Stimulated activated CD8-positive, alpha-beta memory T cell treated with anti-CD3 and anti-CD28 coated beads, Interleukin-4, amount 100 ng/mL, for 1 hour (primary cell): ENCODE measurements at places on chromosomes 12 and 14.

GRCh38 chr12:26402648-26403047 lies 207.3 kb downstream of the SSPN start:
- DNase-seq: no peak

- DNase-seq: no peak
Observed at GRCh38 chr14:80956102-80956501, 681 bp downstream of the TSHR start.

DNA sequence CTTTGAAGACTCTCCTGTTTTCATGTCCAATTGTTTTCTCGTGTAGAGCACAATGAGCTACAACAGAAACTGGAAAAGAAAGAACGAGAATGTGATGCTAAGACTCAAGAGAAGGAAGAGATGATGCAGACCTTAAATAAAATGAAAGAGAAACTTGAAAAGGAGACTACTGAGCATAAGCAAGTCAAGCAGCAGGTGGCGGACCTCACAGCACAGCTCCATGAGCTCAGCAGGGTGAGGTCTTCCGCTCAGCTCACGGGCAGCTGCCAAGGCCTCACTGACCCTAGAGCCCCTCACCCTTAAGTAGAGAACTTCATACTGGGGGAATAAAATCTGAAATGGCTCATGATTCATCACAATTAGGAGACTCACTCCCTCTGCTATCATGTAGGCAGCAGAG lies 134.7 kb downstream of the GPR135 start:
- no peak for DNase-seq

DNA sequence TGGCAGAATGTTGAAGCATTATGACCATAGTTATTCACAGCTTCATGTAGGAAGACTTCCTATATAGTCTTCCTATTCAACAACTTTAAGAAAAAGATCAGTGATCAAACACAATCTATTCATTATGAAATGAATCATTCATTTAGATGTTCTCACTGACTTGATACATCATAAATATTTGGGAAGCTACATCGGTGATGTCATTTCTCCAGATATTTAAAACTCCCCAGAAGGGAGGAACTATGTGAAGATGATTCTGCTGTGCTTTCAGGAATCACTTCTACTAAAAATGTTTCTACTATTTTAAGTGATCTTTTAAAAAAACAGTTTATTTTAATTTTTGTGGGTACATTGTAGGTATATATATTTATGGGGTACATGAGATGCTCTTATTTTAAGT lies 316.4 kb downstream of the BCAT1 start:
- no peak for DNase-seq

GRCh38 chr14:81331229-81332021 lies 68.7 kb downstream of the STON2 start:
- no peak for DNase-seq

- no peak for DNase-seq
Observed at GRCh38 chr12:26651566-26652188, 181.3 kb downstream of the ITPR2 start.

DNA sequence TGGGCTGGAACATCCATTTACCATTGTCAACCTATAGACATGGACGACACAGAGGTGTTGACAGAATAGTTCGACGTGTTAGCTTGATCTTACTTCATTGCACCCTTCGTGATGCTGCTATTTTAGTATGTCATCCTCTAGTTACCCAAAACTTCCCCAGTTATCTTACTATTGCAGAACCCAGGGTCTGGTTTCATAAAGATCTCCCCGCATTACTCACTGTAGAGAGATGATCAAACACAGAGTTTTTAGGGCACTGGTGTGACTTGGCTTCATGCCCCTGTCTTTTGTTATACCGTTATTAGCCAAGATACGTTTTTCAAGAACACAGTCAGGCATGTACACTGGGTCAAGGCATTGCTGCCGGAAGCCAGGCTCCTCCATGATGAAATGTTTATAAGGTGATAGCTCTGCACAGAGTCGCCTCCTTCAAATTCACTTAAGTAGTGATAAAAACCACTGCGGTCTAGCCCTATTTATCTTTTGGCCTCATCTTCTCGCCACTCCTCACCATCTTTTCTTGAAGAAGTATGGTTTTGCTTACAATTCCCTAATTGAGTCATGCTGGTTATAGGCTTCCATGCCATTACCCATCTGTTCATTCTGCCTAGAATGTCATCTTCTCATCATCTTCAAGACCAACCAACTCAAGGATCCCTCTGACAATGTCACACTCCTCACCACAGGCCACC lies 1127.9 kb downstream of the VRK1 start:
- no peak for DNase-seq

- DNase-seq: no peak
Observed at GRCh38 chr14:54593860-54594259, 26.9 kb downstream of the SAMD4A start.

- DNase-seq: no peak
Observed at GRCh38 chr14:85798856-85799255, 268.9 kb downstream of the FLRT2 start.

DNA sequence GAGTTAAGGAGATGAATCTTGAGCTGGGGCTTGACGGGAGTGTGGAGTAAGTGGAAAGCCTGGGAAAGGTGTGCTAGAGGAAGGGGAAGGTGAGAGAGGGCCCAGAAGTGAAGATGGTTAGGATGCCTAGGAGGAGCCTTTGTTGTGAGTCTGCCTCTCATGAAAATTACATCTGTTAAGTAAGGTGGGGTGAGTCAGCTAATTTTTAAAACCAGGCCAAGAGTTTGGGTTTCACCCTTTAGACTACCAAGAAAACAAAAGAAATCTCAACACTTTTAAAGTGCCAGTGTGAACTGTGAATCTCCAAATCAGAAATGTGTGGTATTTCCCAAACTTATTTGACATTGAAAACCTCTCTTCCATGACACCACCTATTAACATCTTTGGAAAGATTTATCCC lies 185.2 kb downstream of the CRADD start:
- DNase-seq: no peak

DNA sequence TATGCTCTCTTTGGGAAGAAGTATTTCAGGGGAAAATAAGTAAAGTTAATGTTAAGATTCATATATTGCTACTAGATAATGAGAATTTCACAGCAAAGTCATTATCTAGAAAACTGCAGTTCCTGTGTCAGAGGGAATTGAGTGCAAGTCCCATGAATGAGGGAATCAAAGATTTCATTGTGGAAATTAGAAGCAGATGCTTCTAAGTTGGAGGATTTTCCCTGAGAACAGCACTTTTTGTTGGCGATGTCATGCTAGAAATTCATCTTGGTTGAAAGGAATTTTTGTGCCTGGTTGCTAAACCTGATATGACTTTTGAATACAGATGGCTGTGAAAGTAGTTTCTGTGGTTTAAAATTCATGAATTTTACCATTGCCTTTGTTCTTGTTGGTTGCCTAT lies 25.6 kb downstream of the FRMD6 start:
- DNase-seq: no peak

GRCh38 chr12:50400104-50400637 lies 514 bp upstream of the LARP4 start:
- DNase-seq: no peak

DNA sequence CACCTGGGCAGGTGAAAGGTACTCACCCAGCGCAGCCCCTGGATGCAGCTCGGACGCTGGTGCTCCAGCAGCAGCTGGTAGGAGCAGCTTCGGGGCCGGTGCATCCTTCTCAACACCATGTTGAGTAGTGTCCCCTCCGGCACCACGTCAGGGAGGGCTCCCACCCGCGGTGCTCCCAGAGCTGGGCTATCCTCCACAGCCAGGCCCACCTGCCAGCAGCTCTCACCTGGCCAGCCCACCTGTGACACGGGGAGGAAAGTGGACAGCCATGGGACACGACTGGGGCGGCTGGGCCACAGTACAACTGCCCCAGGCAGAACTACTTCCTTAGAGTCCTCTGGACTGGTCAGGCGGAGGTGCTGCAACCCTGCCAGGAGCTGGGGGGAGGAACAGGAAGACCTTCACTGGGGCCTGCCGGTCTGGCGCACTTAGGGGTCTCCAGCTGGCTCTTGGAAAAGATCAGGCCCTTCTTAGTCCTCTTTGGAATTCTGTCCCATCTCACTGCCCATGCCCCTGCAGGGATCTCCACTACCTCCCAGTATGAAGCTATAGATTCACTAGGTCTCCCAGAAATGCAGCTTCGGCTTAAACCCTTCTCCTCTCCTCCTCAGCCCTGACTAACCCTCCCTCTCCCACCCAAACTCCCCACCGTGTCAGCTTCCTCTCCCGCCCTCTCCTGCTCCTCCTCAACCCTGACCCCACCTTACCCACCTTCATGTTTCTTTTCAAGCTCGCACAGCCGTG lies 668 bp downstream of the RAPGEF3 start:
- no peak for DNase-seq

DNA sequence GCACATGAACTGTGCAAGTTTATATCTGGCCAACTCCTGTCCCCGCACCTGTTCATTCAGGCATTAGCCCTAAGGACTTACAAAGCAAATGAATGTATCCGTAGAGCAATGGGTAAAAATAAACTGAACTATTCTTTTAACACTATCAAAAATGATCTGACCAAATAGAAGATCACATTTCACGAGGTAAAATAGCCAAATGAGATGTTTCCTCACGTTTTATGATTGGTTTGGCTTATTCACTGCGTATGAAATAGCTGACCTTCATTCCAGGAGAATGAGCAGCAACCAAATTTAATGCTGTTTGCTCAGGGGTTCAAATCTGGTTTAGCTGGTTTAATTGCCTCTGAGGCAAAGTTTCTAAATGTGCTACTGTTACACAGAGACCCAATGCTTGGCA lies 216.0 kb upstream of the EEA1 start:
- DNase-seq: no peak

DNA sequence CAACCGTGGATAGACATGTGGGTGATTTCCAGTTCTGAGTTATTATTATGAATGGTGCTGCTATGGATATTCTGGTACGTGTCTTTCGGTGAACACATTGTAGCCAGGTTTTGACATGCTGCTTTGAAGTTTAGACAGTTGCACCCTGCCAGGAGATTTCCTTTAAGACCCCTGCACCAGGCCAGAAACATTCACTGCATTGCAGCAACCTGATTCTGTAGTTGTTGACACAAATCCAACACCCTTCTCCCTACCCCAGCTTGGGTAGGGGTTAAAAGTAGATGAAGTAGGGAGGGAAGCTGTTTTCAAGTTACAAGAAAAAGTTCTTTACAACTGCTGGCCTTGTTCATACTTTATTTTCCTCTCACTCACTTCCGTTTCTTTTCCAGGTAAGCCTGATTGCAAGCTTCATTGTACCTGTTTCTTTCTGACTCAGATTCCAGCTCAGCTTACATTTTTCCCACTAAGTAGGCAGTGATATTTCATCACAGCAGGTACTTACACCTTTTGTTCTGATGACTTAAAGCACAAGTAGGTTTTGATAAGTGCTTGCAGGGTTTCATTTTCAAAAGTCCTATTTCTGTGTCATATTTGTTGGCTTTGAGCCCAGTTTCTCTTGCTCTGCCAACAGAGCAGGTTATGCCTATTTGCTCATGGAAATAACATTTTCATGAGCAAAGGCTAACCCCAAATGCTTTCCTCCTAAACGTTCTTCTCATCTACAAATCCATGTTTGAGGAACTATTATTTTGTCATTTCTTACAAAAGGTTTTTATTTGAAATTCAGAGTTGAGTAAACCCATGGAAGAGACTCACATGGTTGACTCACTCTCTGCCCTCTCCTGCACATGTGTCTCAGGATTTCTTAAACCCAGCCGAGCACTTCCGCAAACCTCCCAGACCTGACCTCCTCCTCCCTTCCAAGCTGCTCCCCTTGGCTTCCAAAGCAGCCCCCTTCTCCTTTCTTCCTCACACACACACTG lies 12.1 kb upstream of the LTA4H start:
- DNase-seq: no peak
